PC-9 (cell line): ENCODE measurements at places on chromosomes 3 and 15. TPM values are rescaled to one million over a fixed set of nuclear protein-coding genes. Genes with fewer than 3 reads are reported as not detected.

The TIMP4 gene
- 15.5 and 19.0 TPM in 2 replicates for total RNA-seq

DNA sequence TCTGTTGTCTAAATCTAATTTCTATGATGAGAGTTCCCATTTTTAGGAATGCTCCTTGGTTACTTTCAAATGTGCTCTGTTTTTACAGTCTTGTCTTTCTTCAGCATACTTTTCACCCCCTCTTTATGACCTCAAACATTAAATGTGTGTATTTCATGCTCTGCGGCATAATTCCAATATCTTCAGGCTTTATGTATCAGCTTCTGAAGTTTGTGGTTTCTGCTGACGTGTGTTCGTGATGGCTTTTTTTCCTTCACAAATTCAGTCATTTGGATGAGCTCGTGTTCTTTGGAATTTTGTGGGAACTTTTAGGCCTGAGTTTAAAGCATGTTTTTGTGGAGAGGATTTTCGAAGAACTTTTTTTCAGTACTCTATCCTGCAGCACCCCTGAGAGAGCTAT is 97.7 kb upstream of the CHRNA7 start:
- no peak for DNase-seq

- DNase-seq: no peak
Measured at GRCh38 chr3:62414786-62415185, 41.4 kb upstream of the FEZF2 start.

GRCh38 chr3:17629400-17629799 is 113.0 kb downstream of the TBC1D5 start:
- no peak for DNase-seq

The IMPG2 gene
- 0.05 and 0.11 TPM in 2 replicates for total RNA-seq

GRCh38 chr3:170866499-170866898 is 3.5 kb downstream of the RPL22L1 start:
- DNase-seq: no peak

DNA sequence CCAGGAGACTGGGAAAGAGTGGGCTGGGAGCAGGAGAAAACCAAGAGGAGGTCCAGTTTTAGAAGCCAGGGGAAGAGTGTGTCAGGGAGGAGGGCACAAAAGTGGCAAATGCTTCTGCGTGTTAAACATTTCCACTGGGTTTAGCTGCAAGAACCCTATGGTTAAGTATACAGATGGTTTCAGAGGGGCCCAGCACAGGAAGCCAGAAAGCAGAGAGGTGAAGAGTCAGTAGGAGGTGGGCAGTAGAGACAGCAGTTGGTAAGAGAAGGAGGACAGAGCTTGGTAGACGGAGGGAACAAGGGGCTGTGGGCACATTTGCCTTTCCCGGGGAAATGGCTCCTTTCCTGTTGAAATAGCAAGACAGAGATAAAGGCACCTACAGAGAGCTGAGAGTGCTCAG is 133.8 kb downstream of the EPHB1 start:
- DNase-seq: no peak

DNA sequence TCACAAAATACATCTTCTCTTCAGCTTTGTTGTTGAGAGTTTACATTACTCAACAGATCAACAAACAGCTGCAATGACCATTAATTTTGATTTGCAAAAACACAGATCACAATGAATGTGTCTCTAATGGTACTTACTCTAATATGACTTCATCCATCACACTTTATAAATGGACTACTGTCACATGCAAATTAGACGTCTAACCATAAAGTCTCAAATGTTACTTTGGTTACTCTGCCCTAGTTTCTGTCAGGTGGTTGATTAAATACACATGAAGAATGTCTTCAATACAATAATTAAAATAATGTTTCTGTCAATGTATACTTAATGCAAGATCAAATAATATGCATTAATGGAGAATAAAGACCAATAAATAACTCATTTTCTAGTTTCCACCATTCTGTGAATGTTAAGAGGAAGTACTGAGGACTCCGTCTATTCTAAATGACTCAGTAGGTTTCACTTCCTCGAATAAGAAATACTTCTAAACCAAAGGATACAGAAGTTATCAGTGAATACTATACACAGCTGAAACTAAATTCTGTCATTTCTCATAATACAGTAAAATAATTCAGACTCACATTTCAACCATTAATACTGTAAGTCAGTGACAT is 145.8 kb downstream of the CBLB start:
- no peak for DNase-seq

DNA sequence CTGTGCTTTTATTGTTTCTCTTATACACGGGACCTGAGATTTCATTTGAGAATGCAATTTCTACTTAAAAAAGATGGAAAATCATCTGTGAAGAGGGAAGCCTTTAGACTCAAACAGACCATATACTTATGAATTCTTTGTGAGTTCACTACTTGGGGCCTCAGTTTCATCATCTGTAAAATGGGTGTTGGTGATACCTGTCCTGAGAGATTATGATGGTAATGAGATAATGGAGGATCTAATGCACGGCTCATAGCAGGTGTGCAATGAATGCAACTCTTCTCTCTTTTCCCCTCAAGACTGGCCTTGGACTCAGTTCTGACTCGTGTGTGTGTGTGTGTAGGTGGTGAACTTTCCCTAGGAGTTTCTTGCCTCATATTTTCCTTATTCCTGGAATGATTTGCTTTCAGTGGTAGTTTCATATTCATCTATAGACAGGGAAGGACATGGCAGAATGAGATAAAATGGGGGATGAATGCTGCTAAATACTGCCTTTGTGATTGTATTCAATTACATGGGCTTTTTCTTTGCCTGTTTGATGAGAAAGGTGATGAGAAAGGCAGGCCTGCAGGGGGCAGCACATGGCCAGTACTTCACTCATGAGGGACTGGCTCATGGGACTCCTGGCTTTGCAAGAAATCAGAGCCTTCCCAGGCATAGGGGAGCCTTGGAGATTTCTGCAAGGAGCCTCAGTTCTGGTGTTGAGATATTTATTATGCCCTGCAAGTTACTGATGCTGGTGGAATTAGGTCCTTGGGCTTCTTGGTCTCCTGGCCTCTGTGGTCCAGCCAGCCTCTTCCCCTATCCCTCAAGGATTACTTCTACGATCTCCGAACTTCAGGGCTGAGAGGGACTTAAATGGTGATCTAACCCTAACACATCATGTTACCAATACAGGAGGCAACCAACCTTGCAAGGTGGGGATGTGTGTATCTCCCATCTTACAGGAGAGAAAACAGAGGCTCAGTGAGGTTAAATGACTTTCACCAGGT is 70.7 kb downstream of the RPLP1 start:
- DNase-seq: peak; percentile 40

- DNase-seq: no peak
Measured at GRCh38 chr3:54157860-54158259, 35.5 kb downstream of the CACNA2D3 start.

GRCh38 chr3:50355829-50356552 is 3.3 kb downstream of the TMEM115 start:
- DNase-seq: no peak

DNA sequence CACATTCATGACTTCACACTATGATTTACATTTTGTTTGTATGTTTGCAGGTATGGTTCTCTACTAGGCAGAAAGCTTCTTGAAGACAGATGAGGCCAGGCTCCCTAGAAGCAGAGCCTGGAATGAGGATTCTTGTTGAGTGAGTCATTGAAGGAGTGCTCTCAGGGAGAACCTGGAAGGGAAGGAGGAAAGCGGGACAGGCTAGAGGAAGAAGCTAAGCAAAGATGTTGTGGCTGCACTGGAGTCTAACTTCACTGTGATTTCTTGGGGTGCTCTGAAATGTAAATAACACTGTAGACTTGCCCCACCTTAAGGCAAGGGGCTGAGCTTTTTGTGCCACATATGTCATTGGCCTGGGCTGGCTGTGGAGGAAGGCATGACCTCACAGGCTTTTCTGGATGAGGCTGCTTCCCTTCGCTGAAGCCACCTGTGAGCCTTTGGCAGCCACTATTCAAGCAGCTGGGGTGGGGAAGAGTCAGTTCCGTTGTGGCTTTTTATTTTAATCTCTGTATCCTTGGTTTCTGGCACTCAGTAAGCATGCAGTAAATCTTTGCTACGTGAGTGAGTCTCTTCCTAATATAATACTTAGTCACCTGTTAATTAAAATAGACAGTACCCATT is 307.3 kb downstream of the SV2B start:
- peak; percentile 40 for DNase-seq

DNA sequence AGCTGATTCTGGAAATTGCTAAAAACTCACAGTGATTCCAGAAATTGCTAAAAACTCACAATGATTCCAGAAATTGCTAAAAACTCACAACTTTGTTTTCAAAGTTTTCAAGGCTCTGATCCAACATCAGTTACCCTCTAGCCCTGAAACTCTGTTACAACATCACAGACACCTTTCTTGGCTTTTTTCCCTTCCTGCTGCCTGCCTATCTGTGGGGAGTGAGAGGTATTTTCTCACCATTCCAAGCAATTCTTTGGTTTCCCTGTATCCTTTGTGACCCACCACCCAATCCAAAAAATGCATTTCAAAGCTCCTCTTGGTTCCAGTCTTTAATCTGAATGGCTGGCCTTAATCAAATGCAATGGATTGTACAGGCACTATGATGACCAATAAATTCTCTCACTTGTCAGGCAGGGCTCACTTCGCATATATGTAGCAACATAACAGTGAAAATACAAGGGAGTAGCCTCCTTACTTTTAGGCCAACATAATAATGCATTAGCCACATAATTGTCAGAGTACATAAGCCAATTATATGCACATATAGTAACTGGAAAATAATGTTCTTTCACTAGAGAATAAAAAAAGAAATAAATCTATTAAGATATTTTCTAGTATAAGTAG is 1139.0 kb downstream of the ROBO2 start:
- DNase-seq: no peak

GRCh38 chr3:15307580-15307979 is 24.8 kb downstream of the SH3BP5 start:
- DNase-seq: no peak

DNA sequence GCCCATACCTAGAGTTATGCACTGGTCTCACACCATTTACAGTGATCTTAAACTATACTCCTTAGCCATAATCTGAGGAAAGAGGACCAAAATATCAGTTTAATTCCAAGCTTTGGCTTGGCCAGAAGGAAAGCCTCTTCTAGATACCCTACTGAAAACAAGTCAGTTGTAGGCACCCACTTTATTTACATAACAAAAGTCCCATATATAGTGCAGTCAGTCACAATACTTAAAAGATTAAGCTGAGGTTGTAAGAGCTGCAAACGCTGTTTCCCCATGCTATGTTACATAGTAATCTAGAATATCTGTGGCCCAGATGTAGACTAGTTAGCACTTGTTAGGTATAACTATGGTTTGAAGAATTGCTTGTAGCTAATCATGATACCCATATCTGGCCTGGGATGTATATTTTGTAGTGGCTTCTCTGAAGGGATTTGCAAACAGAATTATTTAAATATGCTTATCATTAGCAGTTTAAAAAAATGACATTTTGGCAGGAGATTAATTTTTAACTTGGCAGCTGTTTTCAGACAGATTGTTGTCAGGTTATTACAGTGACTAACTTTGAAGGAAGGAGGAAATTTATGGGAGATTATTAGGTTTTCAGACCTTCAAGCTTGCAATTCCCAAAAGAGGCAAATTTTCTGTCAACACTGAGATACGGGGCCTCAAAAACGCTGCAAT is 160.4 kb upstream of the SLC2A2 start:
- DNase-seq: no peak
